NCI-H2029 treated with DMSO at 0.1 percent for 48 hours (cell line): ENCODE measurements at places on chromosomes 7 and 10.

DNA sequence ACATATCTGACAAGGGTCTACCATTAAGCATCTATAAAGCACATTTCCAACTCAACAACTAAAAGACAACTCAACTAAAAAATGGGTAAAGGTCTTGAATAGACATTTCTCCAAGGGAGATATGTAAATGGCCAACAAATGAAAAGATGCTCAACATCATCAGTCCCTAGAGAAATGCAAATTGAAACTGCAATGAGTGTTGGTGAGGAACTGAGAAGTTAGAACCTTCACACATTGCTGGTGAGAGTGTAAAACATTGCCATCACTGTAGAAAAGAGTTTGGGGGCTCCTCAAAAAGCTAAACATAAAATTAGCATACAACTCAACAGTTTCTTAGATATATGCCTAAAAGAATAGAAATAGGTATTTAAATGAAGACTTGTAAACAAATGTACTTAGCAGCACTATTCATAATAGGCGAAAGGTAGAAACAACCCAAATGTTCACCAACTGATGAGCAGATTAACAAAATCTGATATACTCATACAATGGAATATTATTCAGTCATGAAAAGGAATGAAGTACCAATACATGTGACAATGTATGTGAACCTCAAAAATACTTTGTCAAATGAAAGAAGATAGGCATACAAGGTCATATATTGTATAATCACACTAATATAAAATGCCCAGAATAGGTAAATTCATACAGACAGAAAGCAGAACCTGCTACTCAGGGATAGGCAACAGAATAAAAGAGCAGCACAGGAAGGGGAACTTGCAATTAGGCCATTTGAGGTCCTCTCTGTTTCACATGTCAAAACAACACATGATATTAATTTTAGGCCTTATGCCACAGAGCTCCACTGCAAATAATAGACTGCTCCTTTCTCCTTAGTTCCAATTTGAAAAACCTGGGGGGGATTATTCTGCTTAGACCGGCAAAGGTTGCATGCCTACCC is 10.6 kb upstream of the LRRC72 start:
- DNase-seq = no peak

DNA sequence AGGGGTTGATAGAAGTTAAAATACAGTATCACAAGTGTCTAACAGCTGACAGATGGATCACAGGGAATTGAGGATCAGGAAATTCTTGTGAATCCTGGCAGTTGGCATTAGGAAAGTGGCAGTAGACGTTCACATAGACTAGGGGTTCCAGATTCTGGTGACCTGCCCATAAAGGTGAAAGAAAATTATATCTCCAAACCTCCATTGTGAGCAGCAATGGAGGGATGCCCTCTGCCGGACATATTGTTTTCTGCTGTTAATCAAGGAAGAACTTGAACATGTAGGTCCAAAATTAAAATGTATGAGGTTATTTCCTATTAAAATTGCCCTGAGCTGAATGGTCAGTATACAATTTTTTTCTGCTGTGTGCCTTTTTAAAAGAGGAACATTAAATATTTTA is 5.1 kb downstream of the NME8 start:
- no peak for DNase-seq

GRCh38 chr10:7773845-7774801 is 13.7 kb downstream of the KIN start:
- peak; percentile 8 for DNase-seq

GRCh38 chr10:129491123-129491734 is 24.2 kb downstream of the MGMT start:
- DNase-seq = no peak

DNA sequence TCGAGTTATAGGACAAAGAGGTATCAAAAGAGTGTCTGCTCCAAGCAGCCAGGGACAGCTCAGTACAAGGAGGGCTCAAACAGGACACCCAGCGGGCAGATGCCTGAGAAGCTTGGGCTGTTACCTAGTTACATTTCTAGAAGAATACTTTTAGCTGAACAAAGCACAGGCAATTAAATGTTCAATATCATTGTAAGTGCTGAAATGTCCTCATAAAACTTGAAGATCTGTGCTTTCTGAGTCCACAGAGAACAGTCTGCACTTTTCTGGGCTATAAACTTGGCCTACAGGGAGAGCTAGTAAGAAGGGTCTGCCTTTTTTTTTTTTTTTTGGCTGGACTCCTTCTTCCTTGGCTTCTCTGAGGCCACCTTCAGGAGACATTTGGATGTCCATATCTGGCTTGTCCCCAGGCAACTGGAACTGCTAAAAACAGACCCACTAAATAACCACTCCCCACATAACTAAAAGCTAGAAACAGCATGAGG is 123.2 kb downstream of the SLC16A9 start:
- no peak for DNase-seq

- DNase-seq = no peak
These were observed 320.4 kb downstream of the PLXNA4 start for GRCh38 chr7:132255898-132256297.

GRCh38 chr7:87671-88070 is 104.7 kb upstream of the FAM20C start:
- no peak for DNase-seq

DNA sequence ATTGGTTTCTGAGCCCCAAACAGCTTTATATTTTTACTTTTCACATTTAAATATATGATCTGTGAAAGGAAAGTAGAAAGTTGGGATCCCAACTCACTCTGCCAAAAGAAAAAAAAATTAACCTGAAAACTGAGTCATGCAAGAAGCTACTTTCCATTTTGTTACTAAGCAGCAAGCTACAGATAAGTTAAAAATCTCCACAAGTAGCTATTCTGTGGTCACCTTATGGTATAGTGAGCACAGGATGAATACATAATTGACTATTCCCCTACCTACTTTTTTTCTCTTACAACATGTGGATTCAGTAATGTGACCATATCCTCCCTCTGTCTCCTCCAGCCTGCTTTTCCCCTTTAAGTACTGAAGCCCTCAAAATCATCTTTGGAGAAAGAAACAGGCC is 30.3 kb upstream of the CREB3L2 start:
- no peak for DNase-seq

DNA sequence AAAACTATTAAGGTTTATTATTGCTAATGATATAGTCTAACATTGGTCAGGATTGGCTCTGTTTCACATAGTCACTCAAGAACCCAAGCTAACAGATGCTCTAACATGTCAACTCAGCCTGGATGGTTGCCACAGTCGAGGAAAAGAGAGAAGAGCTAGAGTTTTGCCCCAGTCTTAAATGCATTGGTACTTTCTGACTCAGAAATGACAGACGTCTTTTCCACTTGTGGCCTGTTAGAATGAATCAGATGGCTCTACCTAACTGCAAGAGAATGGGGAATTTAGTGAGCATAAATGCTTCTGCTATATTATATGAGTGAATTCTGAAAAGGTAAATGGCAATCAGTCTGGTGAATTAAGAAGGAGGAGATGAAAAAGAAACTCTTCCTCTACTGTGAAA is 13.9 kb downstream of the HECTD2 start:
- no peak for DNase-seq

DNA sequence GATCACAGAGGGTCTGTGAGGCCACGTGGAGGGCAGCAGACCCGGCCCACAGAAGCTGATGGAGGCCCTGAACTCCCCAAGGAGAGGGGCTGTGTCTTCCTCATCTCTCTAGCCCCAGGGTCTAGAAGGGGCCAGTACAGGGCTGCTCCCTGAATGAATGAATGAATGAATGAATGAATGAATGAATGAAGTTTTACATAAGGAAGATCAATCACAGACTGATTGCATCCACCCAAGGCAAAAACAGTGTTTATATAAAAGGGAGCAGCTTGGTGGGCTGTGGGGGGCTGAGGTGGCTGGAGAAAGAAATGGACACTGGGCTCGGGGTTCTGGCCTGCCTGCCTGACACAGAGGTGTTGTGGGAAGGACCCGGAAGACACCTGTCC is 4.9 kb upstream of the NSUN5 start:
- no peak for DNase-seq

DNA sequence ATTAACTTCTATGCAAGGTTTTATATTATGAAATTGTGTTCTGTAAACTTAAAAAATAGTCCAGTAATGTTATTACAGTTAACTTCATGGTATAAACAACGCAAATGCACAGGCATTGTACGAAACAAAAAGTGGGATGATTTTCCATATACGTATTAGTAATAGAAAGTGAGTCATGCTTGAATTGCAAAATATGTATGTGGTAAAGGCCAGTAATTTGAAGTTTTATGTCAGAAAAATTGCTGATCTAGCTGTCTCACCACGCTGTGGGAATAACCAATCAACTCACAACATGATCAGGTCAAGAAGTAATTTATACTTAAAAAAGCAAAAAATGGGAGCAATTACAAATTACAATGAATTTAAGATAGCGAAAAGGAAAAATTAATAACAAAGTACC is 37.0 kb upstream of the GLI3 start:
- DNase-seq = no peak

GRCh38 chr10:89164920-89165319 is 42.2 kb downstream of the CH25H start:
- no peak for DNase-seq

DNA sequence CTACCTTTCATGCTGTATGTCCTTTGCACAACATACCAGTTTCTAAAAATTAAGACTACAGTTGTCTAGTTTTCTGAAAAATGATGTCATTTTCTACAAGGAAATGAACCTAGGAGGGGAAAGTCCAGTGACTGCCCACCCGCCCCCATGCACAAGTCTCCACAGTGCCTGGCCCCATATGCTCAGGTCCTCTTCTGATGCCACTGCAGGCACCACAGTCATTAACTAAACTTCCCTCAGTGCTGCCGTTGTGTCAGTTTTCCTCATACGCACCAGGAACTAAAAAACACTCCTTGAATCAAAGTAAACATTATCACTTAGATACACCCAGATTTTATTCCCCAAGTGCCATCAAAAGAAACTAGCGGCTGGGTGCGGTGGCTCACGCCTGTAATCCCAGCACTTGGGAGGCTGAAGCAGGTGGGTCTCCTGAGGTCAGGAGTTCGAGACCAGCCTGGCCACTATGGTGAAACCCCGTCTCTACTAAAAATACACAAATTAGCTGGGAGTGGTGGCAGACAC is 6.9 kb upstream of the TNS3 start:
- peak; percentile 24 for DNase-seq

GRCh38 chr10:69409968-69410367 is 6.8 kb downstream of the TACR2 start:
- DNase-seq = no peak

DNA sequence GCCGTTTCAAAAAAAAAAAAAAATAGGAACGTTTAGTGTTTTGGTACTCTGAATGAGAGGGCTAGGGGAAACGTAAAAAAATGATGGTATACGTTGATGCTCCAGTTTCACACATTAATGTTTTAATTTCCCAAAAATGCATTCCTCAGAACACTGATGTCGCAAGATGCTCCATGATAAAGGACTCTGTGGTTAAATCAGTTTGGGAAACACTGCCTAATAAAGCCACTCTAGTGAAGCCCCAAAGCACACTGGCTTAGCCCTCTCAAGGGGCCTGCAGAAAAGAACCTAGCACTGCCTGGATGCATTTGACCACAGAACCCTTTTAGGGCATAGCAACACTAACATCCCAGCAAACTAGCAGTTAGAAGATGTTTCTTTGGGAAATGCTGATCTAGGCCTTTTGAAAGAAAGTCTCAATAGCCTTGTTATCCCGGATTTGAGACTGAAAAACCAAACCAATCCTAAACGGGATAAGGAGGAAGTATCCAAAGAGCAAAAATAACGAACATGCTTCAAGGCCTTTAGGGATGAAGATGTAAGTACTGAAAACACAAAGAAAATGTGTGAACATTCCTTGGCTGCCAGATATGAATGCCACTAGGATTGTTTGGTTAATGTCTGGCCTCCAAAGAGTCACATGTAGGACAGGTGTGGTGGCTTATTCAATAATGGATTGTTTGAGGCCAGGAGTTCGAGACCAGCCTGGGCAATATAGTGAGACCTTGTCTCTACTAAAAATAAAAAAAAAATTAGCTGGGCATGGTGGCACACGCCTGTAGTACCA is 11.0 kb downstream of the DLG5 start:
- DNase-seq = no peak

GRCh38 chr10:14698111-14698828 is 76.4 kb downstream of the FAM107B start:
- no peak for DNase-seq

DNA sequence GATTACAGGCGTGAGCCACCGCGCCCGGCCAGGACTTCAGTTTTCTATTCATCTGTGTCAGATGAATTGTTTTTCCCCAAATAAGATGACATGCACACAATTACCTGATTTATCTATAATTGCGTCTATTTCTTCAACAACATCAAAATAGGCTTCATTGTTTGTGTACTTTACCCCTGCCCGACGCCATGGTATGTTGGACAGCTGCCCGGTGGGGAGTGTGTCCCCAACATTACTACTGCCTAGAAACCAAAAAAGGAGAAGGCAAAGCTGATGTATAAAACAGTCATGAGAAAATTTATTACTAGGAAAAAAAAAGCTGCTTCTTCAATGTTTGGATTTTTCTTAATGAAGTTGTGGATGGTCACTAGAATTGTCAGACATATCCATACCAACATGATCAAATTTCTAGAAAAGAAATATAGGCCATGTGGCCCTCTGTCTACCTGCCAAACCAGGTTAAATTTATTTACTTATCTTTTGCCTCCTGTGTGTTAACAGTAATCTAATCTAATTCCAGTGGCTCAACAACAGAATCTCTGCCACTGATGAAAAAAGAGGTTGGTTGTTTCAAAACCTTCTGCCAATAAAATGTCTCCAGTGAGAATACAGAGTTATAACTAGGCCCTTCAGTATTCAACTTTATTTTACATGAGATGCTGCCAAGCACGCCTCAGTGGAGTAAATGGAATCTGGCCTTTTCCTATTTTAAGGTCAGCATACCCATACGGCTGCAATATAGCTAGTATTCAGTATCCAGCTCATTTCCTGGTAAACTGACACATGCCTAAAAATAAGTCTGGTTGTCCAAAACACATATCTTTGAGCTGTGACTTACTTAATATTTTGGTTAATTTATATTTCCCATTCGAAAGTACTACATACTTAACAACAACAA is 16.5 kb downstream of the AP3M1 start:
- no peak for DNase-seq

GRCh38 chr10:120428754-120429153 is 28.3 kb upstream of the PLPP4 start:
- no peak for DNase-seq

DNA sequence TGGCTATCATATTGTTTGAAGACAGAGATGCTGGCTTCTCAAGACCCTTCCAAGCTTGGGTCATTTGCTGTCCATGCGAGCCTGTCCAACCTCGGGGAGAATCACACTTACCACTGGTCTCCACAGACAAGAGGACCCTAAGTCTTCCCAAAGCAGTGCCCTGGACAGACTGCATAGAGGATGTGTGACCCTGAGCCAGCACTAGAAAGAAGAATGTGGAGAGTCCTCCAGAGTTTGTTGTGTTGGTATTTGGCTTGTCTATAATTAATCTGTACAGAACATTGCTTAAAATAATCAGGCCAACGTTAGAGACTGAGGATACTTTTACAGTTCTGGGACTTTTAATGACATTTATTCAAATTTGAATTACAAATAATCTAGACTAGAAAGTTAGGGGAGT is 212.7 kb downstream of the TMEM178B start:
- DNase-seq = no peak

DNA sequence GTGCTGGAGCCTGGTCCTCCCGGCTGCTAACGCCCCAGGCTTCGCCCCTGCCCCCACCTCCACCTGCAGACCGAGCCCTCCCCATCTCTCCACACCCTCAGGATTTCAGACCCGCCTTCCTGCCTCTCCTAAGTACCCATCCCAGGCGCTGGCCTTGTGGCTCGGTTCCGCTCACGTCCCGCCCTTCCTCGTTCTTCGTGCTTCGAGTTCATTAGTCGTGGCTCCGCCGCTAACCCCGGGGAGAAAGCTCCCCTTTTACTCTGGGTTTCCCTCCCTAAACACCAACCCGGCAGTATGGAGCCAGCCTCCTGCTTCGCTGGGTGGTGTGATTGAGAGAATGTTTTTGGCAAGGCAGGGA is 11.2 kb downstream of the EMX2 start:
- DNase-seq = no peak
